ENCODE measurements at places on chromosomes 6 and 20. TPM values are rescaled to one million over a fixed set of nuclear protein-coding genes. Genes with fewer than 3 reads are reported as not detected.

- no peak for DNase-seq
These were observed 19.3 kb upstream of the SEC63 start for GRCh38 chr6:107977283-107977682.

- DNase-seq: no peak
These were observed 60.9 kb upstream of the EIF2S2 start for GRCh38 chr20:34172926-34173325.

The NKX2-2 gene
- not detected for total RNA-seq

- no peak for DNase-seq
These were observed 886 bp downstream of the SDCBP2 start for GRCh38 chr20:1327827-1328679.

- DNase-seq: no peak
These were observed 111.1 kb downstream of the DLL1 start for GRCh38 chr6:170179616-170180324.

The TREM2 gene
- total RNA-seq: 0.66 TPM

DNA sequence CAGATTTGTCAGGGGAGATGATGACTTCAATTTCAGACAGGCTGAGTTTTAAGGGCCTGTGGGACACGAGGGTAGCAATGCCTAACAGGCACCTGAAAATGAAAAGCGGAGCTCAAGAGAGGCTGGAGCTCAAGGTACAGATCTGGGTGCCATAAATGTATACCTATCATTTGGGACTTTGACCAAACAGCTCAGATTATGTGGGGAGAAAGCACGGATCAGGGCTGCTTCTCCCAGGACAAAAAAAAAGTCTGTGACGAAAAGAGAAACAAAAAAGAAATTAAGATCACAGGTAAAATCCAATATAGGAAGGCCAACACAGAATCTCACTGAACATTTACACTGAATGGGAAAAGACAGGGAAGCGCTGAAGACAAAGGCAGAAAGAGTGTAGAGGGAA is 1.9 kb downstream of the PRELID3B start:
- no peak for DNase-seq

The MMP24 gene
- total RNA-seq: 0.25 TPM

The SALL4 gene
- total RNA-seq: 0.25 TPM

DNA sequence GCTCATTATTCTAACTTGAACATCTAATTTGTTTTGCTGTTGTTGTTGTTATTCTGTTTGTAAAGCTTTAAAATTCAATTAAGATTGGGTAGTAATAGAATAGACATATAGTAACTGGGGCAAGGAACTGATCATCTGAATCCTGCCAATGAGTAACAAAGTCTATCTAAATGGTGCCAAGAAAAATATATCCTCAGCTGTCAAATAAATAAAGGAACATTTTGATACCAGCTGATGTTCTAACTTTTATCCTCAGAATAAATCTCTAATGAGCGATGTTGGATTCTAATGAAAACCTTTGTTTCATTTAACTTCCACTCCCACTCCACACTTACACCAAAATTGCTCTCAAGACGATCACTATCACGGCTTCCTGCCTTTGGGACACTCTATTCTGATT is 210.9 kb downstream of the TINAG start:
- DNase-seq: no peak

GRCh38 chr20:1330075-1330830 is 1.3 kb upstream of the SDCBP2 start:
- DNase-seq: peak; percentile 70

DNA sequence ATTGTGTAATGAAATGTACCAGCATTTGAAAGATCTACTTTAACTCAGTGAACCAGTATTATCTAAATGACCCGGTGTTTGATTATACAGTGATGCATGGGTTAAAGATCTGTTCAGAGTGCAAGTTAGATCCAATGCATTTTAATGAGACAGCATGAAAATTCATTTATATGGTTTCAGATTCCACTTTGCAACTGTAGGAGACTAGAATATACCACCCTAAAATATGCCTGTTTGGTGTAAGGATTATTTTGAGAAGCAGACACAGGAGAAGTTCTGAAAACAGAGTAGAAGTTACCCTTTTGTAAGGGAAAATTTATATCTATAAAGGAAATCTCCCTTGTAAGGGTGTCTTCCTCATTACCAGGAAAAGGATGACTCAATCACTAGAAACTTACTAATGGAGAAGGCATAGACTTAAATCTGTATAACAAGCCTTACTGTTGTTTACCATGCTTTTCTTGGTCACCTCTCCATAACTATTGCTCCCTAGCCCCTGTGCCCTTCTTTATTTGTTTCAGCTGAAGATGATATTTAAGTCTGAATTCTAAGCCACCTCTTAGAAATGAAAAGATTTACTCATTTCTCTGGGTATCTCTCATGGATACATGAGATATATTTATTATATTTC is 105.4 kb downstream of the NCOA3 start:
- no peak for DNase-seq

- no peak for DNase-seq
These were observed 4.6 kb upstream of the DSTN start for GRCh38 chr20:17565169-17565845.

- no peak for DNase-seq
These were observed 6.3 kb upstream of the UTRN start for GRCh38 chr6:144278659-144279314.

The UBE2J1 gene
- 13.1 TPM for total RNA-seq

GRCh38 chr6:47407300-47408281 is 70.0 kb upstream of the CD2AP start:
- DNase-seq: no peak

The CALHM6 gene
- 1.7 TPM for total RNA-seq

GRCh38 chr6:3013486-3013885 is 13.8 kb downstream of the NQO2 start:
- peak; percentile 36 for DNase-seq

- no peak for DNase-seq
These were observed 31.1 kb upstream of the RNF24 start for GRCh38 chr20:4046311-4046924.

The CLDN20 gene
- not detected for total RNA-seq

The PPP1R14C gene
- 116 TPM for total RNA-seq

GRCh38 chr20:13294522-13294921 is 73.4 kb downstream of the ISM1 start:
- no peak for DNase-seq

DNA sequence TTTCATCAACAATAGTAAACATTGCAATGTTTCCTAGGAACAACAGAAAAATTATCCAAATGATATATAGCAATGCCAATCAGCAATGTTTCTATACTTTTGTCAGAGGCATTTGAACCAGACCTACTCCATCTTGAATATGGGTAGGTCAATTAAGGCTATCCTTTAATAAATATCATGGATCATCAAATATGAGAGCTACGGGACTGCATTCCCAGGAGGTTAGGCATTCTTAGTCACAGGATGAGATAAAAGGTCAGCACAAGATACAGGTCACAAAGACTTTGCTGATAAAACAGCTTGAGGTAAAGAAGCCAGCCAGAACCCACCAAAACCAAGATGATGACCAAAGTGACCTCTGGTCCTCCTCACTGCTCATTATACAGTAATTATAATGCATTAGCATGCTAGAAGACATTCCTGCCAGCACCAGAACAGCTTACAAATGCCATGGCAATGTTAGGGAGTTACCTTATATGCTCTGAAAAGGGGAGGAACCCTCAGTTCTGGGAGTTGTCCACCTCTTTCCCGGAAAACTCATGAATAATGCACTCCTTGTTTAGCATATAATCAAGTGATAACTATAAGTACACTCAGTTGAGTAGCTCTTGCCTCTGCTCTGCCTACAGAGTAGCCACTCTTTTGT is 8.6 kb upstream of the SERPINB6 start:
- no peak for DNase-seq

The APCDD1L gene
- 0.91 TPM for total RNA-seq

DNA sequence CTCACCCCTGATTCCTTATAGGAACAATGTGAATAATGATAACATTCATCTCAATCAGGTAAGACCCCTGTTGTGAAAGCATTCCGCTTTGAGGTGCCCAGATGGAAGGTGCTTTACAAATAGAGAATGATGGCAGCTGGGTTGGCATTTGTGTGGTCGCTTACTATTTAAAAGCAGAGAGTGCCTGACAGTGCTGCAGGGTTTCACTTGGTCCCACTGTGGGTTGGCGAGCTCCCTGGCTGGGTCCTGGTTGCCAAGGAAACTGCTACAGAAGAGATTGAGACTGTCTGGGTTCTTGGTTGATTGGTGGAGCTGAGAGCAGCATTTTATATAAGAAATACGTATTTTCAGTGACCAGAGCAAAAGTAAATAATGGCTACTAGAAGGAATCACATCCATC is 207.2 kb upstream of the KCNQ5 start:
- no peak for DNase-seq

The BMP2 gene
- total RNA-seq: 2.4 TPM

DNA sequence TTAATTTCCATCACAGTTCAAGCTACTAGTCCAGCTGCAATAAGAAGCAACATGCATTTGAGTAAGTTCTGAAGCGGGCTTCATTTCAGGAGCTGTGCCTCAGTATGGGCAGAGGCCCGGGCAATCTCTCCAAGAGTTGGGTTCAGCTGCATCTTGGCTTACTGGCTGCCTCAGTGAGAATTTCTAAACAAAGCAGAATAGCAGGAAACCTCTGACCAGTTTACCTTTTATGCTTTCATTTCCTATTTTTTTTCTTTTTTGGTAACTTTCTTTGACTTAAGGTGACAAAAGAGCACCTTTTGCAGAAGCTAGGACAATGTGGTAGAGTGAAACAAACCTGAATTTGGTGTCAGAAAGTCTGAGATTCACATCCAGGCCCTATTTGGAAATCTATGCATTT is 51.0 kb upstream of the FBXO30 start:
- no peak for DNase-seq

The ZNF337 gene
- 6.3 TPM for total RNA-seq

Measured in left ventricle myocardium inferior (tissue), 1 donor.